CD4-positive, alpha-beta T cell treated with Interleukin-15 for 1 hour (primary cell): ENCODE measurements at places on chromosomes 2 and 18.
A peak's percentile ranks its signal among the peaks of the same experiment; 100 is the strongest.

DNA sequence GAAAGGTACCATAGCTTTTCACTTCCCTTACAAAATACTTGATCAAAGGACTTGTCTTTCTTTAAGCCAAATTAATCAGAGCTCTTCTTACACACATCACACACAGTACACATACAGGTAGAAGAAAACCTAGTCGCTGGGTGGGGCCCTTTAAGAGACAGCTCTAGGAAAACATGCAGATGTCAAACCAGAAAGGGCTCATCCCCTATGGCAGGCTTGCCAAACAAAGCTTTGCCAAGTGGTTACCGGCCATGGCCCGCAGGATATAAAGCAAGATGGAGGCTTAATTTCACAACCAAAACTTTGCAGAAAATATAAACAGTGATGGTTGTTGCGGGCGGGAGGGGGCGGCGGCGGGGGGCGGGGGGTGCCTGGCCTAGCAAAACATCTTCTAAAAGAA lies 2156.0 kb upstream of the PIK3C3 start:
- no peak for DNase-seq

- no peak for DNase-seq
Measured at GRCh38 chr2:54092940-54093339, 22.5 kb upstream of the ACYP2 start.

GRCh38 chr18:68427951-68428401 lies 286.9 kb downstream of the TMX3 start:
- no peak for DNase-seq

DNA sequence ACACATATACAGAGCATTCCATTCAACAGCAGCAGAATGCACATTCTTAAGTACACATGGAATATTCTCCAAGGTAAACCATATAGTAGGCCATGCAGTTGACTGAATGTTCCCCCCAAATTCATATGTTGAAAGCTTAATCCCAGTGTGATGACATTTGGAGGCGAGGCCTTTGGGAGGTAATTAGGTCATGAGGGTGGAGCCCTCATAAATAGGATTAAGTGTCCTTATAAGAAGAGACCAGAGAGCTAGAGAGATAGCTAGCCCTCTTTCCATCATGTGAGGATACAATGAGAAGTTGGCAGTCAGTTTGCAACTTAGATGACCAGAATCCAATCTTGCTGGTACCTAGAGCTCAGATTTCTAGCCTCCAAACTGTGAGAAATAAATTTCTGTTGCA lies 27.6 kb downstream of the TMEM185B start:
- DNase-seq, result no peak

- DNase-seq, result no peak
Measured at GRCh38 chr2:225630824-225631533, 231.5 kb downstream of the NYAP2 start.

DNA sequence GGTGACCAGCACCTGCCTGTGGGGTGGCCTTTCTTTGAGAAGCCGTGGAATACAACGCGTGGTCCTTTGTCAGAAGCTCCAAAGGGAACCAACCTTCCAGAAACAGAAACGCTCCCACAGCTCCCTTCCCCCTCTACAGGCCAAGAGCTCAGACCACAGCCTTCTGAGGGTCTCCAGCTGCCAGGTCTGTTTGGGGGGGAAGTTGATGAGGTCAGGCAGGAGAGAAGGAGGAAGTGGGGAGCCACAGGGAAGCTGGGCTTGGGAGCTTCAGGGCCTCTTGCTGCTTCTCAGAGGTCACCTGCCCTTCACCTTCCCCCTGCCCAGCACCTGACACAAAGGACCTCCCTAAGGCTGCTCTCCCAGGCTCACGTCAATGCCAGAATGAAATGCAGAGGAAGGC lies 287.7 kb upstream of the ID2 start:
- peak; percentile 30 for DNase-seq

- no peak for DNase-seq
Measured at GRCh38 chr2:135662088-135662487, 79.6 kb upstream of the UBXN4 start.

DNA sequence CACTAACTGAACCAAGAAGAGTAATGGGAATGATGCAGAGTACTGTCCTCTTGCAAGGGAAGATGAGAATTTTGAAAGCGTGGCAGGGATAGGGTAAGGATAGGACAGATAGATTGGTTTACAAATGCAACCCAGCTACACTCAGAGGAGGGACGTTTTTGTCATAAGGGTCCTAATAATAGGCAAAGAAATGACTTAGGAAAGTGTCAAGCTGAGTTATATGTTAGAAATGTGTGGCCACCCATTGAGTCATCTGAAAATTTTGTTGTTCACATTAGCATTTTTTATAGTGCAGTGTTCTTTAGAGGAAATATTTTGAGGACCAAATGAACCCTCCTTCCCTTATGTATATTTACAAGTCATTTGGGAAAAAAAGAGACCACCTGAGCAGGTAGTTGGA lies 137.5 kb downstream of the PHLPP1 start:
- no peak for DNase-seq

GRCh38 chr18:58362027-58362575 lies 266.8 kb downstream of the ALPK2 start:
- DNase-seq, result peak; percentile 42

DNA sequence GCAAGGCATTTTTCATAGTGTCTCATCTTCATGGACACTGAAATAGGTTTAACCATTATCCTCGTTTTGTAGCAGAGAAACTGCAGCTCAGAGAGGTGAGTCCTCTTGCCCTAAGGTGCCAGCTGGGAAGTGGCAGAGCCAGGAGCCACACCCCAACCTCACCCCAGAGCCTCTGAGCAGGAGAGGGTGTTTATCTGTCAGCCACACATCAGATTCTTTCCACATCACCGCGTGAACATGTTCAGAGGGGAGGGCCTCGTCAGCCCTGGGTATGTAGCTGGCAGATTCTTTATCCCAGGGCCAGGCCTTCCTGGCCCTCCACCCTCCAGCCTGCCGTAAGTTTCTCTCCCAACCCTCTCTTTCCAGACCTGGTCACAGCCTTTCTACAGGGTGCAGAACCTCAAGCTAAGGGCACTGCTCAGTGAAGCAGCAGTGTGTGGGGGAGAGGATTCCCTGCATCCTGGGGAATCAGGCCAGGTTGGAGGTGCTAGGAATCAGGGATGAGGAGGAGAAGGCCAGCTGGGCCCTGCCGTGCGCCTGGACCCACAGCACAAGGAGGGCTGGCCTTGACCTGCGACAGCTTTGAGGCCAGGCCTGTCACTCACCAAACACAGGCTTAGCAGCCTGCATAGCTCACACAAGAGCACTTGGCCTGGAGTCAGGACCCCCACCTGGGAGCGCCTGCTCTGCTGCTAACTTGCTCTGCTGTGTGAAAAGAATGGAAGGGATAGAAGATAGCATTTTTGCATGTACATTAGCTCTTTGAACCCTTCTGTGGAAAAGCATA lies 111.3 kb upstream of the MCFD2 start:
- DNase-seq, result no peak

DNA sequence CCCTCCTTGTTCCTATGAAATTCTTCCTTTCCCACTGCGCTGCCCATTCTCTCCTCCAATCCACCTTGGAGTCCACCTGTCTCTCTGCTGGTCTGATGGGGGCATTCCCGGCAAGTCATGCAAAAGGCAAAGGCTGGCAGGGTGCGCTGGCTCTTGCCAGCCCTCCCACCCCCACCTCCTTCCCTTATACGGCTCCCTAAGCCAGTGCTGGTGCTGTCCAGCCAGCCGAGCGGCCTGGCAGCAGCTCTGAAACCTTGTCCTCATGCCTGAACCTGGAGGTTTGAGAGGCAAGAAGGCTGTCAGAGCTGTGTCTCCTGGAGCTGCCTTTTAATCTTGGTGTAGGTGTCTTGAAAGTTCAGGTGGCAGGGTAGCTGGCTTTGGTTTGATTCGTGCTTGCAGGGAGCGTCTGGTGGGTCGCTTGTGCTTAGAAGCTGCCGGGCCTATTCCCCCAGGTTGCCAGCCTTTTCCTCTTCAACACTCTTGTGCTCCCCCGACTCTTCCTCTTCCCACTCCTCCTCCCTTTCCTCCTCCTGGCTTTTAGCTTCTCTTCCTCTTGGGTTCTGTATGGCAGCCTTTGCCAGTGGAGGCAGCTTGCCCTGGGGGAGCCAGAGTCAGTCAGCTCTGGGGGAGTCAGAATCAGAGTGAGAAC lies 748 bp downstream of the LIPG start:
- DNase-seq, result no peak

DNA sequence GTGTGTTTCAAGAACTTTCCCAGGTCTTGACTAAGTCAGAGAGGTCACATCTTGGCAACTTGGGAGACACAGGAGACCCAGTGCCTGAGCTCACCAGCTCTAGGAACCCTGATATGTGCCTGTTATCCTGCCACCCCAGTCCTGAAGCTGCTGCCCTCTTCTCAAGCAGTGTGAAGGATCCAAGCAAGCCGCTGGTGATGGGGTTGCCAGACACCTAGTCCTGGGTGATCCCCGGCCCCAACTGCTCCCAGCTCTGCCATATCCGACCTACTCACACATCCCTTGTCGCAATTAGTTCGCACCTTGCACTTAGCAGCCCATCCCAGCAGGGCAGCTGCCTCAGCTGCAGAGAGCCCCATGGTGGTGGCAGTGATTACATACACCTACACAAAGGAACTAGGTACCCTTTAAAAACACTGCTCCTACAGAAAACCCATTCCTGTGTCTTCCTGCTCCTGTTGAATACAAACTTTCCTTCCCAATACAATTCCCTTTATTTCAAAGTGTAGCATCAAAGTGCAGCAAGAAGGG lies 247.2 kb upstream of the RAB12 start:
- no peak for DNase-seq

GRCh38 chr2:137975280-137976271 lies 11.3 kb downstream of the HNMT start:
- no peak for DNase-seq

- no peak for DNase-seq
Measured at GRCh38 chr18:31426871-31427406, 20.6 kb upstream of the DSG3 start.
